ENCODE measurements at places on chromosomes 7 and 10.

GRCh38 chr10:126663880-126664279, 6.6 kb downstream of the C10orf90 start:
- DNase-seq: no peak

- no peak for DNase-seq
Observed at GRCh38 chr7:124426621-124427020, 339.0 kb downstream of the GPR37 start.

DNA sequence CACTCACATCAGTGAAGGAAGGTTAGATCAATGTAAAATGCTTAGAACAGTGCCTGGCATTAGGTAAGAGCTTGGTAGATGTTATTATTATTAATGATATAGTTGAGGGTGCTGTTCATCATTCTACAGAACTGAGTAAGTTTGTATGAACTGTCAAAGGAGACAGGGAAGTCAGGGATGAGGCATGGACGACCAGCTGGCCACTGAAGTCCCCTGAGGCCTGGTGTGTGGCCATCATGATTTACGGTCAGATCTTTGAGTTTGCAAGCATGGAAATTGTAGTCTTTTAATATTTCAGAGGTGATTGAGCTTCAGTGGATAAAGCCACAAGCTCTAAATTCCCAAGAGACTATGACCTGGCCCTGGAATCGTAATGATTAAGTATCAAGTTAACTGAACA, 6.9 kb downstream of the ARMC3 start:
- DNase-seq: no peak

GRCh38 chr7:15972862-15973275, 286.4 kb upstream of the MEOX2 start:
- DNase-seq: no peak

GRCh38 chr7:66748791-66749190, 8.3 kb downstream of the RABGEF1 start:
- DNase-seq: no peak

GRCh38 chr7:17325364-17325763, 26.9 kb downstream of the AHR start:
- DNase-seq: no peak

DNA sequence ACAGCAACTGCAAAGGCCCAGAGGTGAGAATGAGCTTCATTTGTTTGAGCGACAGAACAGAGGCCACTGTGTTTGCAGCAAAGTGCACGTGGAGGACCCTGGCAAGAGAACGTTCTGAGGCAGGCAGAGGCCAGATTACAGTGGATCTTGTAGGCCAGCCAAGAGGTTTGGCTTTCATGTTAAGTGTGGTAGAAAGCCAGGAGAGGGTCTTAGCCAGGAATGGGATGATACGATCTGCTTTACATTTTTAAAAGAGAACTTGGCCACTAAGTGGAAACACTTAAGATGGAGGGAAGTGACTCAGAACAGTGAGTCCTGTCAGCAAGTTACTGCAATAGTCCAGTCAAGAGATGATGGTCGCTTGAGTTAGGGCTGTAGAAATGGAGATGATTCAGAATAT, 4.6 kb downstream of the CCDC136 start:
- DNase-seq: no peak

GRCh38 chr7:6180344-6180725, 92.1 kb downstream of the CYTH3 start:
- DNase-seq: no peak

GRCh38 chr10:24826009-24826408, 102.3 kb upstream of the ARHGAP21 start:
- DNase-seq: no peak
